Activated CD4-positive, alpha-beta T cell treated with anti-CD3 and anti-CD28 coated beads for 36 hours (primary cell): ENCODE measurements at places on chromosomes 3 and 15.

- DNase-seq, result no peak
Measured at GRCh38 chr3:29525254-29525881, 244.5 kb downstream of the RBMS3 start.

GRCh38 chr3:167762296-167762695 lies 26.8 kb downstream of the SERPINI1 start:
- DNase-seq, result no peak

DNA sequence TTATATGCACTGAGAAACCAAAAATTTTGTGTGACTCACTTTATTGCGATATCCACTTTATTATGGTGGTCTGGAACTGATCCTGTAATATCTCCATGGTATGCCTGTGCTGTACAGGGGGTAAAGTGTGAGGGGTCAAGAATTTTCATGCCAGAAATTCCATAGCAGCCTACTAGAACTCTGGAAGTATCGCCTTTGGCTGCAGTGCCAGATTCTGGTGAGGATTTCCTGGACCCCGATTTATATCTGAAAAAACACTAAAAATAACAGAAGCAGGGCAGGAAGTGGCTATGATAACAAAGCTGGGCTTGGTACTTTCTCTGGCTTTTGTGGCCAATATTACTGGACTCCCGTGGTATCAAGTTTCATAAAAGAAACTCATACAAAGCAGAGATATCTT lies 36.4 kb downstream of the CCDC80 start:
- no peak for DNase-seq

DNA sequence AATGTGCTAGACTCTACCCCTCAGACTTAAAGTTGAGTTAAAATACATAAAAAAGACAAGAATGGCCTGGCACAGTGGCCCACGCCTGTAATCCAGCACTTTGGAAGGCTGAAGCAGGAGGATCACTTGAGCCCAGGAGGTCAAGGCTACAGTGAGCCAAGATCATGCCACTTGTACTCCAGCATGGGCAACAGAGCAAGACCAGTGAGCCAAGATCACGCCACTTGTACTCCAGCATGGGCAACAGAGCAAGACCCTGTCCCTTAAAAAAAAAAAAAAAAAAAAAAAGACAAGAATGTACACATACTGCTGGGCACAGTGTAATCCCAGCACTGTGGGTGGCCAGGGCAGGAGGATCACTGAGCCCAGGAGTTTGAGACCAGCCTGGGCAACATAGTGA lies 17.4 kb downstream of the DIS3L start:
- no peak for DNase-seq

GRCh38 chr3:139533781-139534454 lies 5.6 kb downstream of the RBP1 start:
- DNase-seq, result no peak

DNA sequence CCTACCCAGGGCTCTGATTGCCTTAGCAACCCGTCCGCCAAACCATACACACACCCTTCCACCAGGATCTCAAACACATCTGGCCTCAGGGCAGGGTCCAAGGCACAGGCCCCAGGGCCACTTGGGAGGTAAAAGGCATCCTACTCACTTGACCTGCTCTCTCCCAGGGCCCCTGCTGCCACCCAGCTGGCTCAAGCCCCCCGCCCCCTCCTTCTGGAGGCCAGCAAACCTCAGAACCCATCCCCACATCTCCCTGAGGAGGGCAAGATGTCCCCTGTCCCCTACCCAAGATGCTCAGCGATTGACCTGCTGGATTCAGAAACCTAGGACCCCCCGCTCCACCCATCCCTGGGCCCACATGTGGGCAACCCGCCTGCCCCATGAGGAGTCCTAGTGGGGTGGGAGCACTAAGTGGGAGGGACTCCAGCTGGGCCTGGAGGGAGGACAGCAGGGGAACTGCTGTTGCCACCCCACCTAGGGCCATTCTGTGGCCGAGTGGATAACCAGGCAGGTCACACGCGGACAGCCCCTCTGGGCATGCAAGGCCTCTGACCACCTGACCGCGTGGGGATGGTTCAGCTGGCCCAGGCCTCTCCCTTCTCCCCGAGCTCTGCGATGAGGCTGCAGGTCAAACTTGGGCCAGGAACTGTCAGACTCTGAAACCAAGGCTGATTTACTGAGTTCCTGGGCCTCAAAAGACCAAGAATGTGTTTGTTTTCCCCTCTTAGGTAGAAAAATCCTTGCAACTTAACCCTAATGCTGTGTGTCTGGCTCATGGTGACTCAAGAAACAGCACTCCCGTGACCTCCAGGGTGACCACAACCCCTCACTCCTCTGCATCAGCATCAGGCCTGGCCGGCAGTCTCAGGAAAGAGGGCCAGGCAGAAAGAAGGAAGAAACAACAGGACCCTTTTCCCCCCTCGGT lies 4.2 kb downstream of the MFGE8 start:
- DNase-seq, result no peak

GRCh38 chr15:79403501-79403900 lies 28.6 kb upstream of the MINAR1 start:
- no peak for DNase-seq

DNA sequence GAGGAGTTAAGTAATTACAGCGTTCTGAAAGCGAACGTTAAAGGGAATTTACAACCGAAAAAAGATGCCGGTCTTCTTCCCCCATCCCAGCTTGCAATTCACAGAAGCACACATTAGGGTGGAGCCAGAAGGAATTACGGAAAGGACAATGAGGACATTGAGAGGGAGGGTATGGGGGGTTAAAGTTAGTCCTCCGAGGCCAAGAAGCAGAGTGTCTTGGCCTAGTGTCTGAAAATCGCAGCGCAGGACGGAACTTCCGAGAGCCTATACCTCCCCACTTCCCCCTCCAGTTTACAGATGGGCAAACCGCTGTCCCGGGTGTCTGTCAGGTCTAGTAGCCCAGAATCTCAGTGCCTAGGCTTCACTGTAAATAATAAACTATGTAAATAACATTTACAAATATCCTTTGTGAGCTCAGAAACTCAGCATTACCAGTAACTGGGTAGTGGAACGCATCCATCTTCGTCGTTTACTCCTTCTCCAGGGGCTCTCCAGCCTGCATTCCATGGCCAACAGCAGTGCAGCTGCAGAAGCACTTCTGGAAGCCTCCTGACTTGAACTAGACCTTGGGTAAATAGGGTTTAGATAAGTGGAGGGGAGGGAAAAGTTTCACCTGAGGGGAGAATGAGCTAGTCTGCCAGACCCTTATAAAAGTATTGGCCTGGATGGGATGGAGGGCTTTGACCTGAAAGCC lies 922 bp downstream of the ADPRH start:
- DNase-seq, result peak; percentile 30

DNA sequence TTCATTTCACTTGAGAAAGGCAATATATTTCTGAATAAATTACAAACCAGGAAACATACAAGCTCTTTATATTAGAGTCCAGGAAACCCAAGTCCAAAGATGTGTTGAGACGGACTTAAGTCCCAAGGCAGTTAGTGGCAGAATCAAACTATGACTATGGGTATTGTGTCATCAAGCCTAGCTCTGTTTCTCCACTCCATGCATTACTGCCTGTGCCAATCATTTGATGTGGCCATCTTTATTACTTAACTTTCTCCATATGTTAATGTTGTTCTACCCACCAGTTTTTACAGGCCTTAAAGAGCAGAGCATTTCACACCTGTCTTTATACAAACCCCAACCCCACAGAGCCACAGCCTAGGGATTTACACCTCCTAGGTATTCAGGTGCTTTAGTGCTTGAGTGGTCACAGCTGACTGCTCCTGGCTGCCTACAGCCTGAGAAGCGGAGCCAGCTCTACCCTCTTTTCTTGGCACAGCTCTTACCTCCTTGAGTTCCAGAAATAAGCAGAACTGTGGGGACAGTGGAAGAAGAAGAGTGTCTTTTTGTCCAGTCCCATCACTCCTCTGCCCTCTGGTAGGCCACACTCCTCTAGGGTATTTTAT lies 92.1 kb downstream of the DTWD1 start:
- no peak for DNase-seq

- no peak for DNase-seq
Measured at GRCh38 chr3:159919873-159920272, 68.8 kb upstream of the IL12A start.

DNA sequence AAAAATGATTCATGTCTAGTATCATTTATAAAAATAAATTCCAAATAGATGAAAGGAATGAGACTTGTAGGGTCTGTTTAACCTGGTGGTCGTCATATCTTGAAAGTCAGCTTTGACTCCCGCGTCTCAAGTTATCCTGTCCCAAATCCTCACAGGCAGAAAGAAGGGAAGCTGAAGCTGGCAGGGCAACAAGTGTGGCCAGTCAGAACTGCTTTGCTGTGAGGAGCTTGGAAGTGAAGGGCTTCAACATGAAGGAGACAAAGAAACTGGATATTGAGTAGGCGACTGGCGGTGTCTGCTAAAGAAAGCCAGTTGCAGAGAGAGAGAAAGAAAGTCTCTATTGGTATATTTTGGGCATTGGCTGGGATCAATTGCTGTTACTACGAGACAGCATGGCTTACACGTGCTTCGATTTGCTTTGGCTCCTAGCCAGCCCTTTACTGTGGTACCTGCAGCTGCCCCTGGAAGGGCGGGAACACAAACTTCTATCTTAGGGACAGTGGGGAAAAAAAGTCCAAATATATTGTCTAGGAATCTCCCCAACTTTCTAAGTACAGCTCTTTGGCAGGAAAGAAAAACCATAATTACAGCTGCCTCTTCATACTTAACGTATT lies 107.2 kb downstream of the CHST2 start:
- DNase-seq, result no peak

DNA sequence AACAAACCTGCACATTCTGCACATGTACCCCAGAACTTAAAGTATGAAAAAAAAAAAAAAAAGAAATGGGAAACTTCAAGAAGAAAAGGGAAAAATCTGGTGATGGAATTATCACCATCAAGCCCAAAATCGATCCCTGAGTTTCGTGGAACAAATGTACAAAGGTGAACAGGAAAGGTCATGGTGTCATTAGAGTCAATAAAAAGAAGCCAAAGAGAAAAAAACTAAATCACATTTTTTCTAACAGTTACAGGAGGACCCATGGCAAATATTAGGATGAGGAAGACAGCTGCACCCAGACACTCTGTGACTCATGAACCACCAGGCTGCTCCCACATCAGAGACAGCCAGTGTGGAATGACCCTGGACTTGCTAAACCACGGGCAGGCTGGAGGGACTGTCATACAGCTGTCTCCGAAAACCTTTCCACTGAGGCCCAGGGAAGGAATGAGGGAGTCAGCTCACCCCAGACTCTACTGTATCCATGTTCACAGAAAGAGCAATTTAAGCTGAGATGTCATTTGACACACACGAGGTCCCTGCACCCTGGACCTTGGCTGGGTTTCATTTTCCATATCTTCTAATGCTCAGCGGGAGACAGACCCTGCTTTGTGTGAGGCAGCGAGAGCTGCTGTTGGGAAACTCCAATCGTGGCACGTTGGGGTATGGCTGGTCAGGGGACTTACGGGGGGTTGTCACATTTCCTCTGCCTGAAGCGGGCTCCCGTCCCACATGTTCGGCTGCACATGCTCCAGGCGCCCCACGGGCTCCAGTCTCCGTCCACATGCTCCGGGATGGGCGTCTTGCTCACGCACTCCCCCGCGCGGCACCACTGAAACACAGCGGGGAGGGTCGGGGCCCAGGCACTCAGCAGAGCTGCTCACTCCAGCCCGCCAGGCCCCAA lies 210.2 kb downstream of the ADAMTS17 start:
- peak; percentile 67 for DNase-seq

DNA sequence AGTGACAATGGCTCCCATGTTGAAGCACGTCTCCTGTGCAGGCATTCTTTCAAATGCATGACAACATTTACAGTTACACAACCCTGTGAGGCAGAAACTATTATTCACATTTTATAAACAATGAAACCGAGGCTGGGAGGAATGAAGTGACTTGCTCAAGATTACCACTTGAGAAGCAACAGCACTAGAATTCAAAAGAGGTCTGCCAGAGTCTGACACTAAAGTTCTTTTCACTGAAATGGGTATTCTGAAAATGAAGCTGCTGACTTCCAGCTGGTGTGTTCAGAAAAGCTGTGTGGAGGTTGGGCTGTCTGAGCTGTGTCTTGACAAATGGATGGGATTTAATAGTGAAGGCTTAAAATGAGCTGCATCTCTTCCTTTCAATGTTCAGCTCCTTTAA lies 104.4 kb downstream of the THSD4 start:
- no peak for DNase-seq

- DNase-seq, result no peak
Measured at GRCh38 chr3:60076331-60076730, 1026.5 kb upstream of the CFAP20DC start.

GRCh38 chr3:61580982-61581643 lies 19.7 kb downstream of the PTPRG start:
- DNase-seq, result no peak

DNA sequence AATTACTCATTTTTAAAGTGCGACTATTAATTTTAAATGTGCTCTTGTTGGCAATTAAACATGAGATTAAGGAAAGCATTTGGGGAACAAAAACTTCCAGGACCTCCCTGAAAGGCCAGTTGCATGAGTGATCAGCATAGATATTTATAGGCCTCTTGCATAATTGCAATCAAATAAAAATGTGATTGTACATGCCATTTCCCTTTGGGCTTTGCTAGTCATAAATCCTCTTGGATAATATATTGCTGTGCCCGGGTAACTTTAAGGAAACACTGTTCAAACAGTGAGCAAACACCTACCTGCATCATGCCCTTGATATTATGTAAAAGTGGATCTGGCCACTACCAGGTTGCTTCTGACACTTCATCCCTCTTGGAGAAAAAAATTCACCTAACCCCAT lies 239.1 kb downstream of the MCTP2 start:
- no peak for DNase-seq

DNA sequence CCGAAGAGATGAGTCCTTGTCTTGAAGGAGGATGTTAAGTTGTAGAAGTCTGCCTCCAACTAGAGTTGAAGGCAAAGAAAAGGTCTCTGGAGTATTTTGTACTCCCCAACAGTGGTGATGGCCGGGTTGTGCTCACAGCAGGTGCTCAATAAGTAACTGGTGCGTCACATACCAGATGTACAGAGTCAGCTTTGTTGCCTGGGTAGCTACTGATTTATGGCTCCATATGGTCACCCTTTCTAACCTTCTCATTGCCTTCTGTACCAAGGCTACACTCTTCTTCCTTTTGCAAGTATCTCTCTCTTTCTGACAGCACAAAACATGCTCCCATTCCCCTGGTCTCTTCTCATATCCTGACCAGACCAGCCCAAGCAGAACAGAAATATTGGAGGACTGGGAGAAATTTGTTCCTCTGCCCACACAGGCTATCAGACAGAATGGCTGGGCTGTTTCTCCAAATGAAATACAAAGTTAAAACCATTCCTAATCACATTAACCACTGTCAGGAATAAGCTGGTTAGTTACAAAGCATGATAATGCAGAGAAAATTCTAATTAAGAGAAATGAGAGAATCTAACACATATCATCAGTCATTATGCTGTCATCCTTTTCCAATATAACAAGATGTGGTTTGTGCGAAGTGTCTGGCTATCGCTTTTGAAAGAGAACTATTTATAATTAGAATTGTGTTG lies 150.1 kb upstream of the LRRN1 start:
- no peak for DNase-seq

DNA sequence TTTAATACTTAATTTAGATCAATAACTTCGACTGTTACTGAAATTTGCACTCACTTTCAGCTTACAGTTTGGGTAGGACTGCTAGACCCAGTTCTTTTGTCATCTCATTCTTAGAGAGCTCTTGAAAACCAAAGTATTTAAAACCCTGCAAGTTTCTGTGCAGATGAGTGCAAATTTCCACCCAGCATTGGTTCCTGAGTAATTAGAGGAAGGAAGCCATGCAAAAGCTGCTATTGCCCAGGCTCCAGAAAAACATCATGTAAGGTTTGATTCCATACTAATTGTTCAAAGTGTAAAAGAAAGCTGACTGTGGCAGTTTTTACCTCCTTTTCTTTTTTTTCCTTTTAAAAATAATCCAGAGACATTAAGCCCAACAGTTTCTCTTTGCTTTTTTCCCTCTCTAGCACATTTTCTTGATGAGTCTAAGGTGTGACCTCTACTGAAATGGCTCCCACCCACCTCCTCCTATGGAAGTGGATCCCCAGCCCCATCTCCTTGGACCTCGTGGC lies 30.3 kb downstream of the ABHD2 start:
- DNase-seq, result no peak
